ENCODE measurements at places on chromosomes 2 and 18.

GRCh38 chr2:26450031-26450635 is 27.8 kb downstream of the OTOF start:
- DNase-seq: no peak

- DNase-seq: peak; percentile 4
These were observed at the start of gene THSD7B for GRCh38 chr2:136765256-136766072. Gene THSD7B, plus strand, starts transcription at chr2:136765545. Its CDS starts 116,634 bp downstream, at chr2:136882179.

DNA sequence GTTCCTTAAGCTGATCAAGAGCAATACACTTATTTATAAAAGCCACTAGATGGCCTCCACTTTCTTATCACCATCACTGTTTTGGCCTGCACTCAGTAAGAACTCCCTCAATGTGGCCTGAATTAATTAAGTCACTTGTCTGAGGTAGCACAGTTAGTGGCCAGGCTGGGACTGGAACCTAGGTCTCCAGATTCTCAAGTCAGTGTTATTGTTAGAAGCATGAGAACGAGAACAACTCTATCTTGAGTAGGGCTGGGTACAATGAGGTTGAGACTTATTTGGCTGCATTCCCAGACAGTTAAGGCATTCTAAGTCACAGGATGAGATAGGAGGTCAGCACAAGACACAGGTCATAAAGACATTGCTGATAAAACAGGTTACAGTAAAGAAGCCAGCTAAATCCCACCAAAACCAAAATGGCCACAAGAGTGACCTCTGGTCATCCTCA is 115.8 kb downstream of the SS18 start:
- DNase-seq: no peak

GRCh38 chr2:37720533-37721200 is 49.2 kb upstream of the CDC42EP3 start:
- DNase-seq: no peak

DNA sequence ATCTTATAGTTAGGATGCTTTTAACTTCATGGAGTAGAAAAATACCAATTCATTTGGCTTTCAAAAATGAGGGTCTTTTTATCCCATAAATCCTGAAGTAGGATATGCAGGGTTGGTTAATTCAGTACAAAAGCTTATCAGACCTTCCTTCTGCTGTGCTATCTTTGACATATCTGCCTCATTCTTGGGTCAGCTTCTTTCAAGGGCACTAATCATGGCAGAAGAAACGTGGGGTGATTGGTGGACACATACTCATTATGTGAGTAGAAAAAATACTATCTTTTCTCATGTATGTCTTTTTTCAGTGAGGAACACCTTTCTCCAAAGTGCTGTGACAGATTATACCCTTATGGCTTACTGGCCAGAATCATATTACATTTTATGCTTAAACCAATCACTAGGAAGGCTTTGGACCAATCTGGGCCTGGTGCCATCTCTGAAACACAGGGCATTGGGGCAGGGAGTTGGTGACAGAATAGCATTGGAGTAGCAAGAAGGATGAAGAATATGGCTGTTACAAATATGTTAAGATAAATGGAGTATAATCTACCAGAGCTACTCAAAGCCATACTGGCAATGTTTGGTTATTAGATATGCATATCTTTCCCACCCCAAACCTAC is 10.1 kb downstream of the UGP2 start:
- DNase-seq: no peak

- DNase-seq: peak; percentile 66
These were observed at the start of gene SLC5A7 for GRCh38 chr2:107986278-107987217. Gene SLC5A7, plus strand, starts transcription at chr2:107986524. Its CDS starts 1,632 bp downstream, at chr2:107988156.

GRCh38 chr2:220293966-220294365 is 666.5 kb downstream of the SLC4A3 start:
- no peak for DNase-seq

GRCh38 chr2:54158311-54158710 is 42.9 kb downstream of the ACYP2 start:
- DNase-seq: no peak

DNA sequence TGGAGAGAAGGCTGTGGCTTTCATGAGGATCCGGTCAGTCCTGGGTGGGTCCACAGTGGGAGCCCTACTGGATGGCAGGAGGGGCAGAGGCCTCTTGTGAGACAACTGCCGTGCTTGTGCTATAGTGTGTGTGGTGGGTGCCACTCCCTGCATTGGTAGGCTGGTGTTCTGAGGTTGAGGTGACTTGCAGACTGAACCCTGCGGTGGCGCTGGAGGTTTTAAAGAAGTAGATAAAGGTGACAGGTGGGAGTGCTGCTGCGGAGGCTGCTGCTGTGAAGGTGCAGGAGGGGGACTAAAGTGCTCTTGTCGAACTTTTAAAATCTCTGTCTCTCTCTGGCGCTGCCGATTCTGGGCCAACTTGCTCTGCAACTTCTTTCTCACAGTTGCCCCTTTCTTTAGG is 29.7 kb downstream of the INO80D start:
- DNase-seq: no peak

GRCh38 chr2:158120664-158121641 is 19.3 kb downstream of the UPP2 start:
- DNase-seq: no peak

- DNase-seq: no peak
These were observed 305.4 kb downstream of the LPIN1 start for GRCh38 chr2:12051831-12052230.

DNA sequence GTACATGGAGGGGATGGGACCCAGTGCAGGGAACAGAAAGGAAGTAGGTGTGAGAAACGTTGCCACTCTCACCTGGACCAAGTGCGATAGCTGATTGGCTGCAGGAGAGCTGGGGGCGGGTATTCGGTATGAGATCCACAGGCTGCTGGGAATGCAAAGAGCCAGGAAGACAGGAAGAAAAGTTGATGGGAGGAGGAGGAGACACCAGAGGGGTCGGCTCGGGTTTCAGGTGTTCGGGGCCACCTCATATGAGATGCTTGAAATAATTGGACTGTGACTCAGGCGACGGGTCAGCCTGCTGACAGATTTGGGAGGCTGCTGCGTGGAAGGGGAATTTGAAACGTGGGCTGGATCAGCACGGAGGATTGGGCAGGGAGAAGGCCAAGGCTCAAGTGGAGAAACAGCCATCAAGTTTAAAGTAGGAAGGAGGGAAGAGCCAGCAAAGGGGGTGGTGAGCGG is 65.1 kb downstream of the MRPS9 start:
- DNase-seq: peak; percentile 95

- no peak for DNase-seq
These were observed 21.5 kb upstream of the SERPINB7 start for GRCh38 chr18:63753676-63754075.

DNA sequence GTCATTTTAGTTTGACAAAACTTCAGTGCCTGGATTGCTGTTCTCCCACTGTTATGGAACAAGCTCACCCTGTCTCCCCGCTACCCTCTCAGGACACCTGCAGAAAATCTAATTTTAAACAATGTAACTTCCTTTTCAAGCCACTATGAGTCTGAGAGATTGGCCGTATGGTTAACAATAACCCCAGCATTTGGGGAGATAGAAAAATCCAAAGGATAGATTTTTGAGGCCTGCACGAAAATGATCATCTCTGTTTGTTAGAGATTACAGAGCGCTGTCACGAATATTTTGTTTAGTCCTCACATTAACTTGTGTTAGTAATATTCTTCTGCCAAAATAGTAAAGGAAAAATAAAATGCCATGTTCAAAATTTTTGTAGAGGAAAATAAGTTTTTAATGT is 24.7 kb downstream of the CAB39 start:
- DNase-seq: no peak

GRCh38 chr2:138827426-138828054 is 47.4 kb upstream of the NXPH2 start:
- DNase-seq: no peak

GRCh38 chr2:55235724-55236538 is 3.4 kb downstream of the RPS27A start:
- no peak for DNase-seq

DNA sequence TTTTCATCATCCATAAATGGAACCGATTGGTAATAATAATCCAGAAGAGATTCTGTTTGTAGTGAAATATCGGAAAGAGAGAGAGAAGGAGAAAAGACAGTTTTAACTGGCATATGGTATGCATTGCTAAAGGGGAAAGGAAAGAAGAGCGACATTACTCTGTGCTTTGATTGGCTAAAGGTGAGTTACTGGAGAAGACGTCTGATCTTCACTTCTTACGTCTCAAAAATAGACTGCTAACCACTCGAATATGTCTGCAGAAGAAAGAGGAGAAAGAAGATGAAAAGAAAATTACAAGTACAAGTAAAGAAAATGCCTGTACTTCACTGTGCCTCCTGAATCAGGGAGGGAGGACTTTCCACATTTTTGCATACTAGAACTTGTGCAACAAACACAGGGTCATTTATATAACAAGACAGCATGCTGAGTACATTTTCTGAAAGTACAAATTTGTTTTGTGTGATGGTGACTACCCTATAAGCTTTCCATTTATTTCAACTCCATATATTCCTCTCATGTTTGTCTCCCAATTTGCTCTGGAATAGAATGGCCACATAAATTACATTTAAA is 787.2 kb downstream of the RNF144A start:
- no peak for DNase-seq

Measured in ELF-1 (cell line).